ENCODE measurements at places on chromosomes 4 and X. TPM values are rescaled to one million over a fixed set of nuclear protein-coding genes. Genes with fewer than 3 reads are reported as not detected.

The CLDN22 gene
- not detected for total RNA-seq

The ZMYM3 gene
- 17.6 TPM for total RNA-seq

The SRPK3 gene
- total RNA-seq, result 1.3 TPM

The SLC9A7 gene
- 12.8 TPM for total RNA-seq

The RGN gene
- total RNA-seq, result 2.6 TPM

DNA sequence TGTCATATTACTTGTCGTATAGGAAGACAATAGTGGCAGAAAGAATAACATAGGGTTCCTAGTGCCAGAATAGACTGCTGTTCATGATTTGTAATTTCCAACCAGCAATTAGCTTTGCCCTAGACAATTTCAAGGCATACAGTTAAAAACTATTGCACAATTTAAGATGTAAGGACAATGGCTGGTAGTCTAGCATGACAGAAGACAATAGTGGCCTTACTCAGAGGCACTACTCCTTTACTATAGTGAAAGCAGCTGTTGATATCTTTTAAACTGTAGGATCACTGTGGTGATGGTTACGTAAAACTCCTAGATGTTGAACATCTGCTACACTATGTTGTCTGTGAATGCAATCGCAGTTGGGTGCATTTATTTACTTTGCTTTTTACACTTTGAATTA, 234.5 kb downstream of the RBMX2 start:
- H3K36me3 ChIP-seq, result no peaks in the 10 kb centered on the region
- H3K27ac ChIP-seq, result no peak overlapping the region
- no peaks in the 10 kb centered on the region for H3K4me1 ChIP-seq
- no peak overlapping the region for H3K4me3 ChIP-seq

DNA sequence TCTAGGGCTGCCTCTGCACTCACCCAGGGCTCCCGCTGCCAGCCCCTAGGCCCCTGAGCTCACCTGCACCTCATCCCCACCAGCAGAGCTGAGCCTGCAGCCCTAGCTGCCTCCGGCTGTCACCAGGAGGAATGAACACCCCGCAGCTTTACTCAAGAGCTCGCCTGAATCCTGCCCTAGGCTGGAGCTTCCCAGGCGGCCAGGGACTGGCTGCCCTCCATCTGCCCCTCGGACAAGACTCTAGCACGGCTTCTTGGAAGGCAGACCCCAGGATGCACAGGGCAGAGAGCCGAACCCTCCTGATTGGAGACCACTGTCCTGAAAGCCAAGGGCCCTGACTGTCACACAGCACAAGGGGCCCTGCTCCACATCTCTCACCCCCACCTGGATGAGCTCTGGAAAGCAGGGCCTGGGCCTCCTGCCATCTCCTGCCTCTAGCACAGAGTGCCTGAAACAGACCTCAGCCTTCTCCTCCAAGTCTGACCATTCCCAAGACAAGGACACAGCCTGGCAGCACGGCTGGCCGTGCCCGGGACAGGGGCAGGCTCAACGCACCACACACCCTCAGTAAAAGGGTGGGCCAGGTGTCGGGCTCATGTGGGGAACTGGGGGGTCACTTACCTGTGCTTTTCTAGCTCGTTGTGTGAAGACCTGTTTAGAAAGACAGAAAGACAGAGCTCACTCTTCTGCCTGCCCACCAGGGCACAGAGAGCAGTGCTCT, 4.4 kb downstream of the MXD4 start:
- H3K27me3 ChIP-seq, result no peaks in the 10 kb centered on the region
- DNase-seq, result no peak
- H3K4me3 ChIP-seq, result peak overlapping the region; percentile 27
- H3K36me3 ChIP-seq, result no peaks in the 10 kb centered on the region

GRCh38 chr4:165970703-165971420, 97.8 kb downstream of the TLL1 start:
- H3K27ac ChIP-seq, result no peak overlapping the region
- no peaks in the 10 kb centered on the region for H3K36me3 ChIP-seq
- no peak for DNase-seq
- no peaks in the 10 kb centered on the region for H3K4me1 ChIP-seq

- H3K36me3 ChIP-seq, result no peaks in the 10 kb centered on the region
- no peaks in the 10 kb centered on the region for H3K27me3 ChIP-seq
- H3K4me3 ChIP-seq, result peak overlapping the region; percentile 29
- no peaks in the 10 kb centered on the region for H3K4me1 ChIP-seq
Measured at GRCh38 chr4:140004922-140005627, 148.9 kb downstream of the MAML3 start.

- H3K27me3 ChIP-seq, result no peaks in the 10 kb centered on the region
- DNase-seq, result no peak
- H3K4me1 ChIP-seq, result no peaks in the 10 kb centered on the region
- no peak overlapping the region for H3K4me3 ChIP-seq
Measured at GRCh38 chr4:155392481-155393184, 15.9 kb upstream of the MAP9 start.

DNA sequence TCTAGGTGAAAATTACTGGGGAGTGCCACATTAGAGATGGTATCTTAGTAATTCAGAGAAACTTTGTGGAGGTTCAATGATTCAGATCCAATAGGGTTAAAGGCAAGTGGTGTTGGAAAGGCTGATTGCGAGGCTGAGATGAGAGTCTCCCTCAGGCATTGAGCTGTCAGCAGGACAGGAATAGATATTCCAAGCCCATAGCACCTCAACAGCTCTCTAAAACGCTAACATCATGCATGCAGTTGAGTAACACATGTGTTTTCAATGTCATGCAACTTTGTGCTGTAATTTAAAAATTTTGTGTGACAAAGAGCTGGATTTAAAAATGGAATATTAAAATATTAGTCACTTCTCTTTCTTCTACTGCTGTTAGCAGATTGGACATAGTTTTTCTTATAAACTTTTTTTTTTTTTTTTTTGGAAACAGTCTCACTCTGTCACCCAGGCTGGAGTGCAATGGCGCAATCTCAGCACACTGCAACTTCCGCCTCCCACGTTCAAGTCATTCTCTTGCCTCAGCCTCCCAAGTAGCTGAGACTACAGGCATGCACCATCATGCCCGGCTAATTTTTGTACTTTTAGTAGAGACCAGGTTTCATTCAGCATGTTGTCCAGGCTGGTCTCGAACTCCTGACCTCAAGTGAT, 173.5 kb upstream of the C1QTNF7 start:
- H3K27me3 ChIP-seq, result no peaks in the 10 kb centered on the region
- H3K36me3 ChIP-seq, result no peaks in the 10 kb centered on the region
- DNase-seq, result no peak
- no peak overlapping the region for H3K4me3 ChIP-seq
- H3K4me1 ChIP-seq, result no peaks in the 10 kb centered on the region

GRCh38 chrX:13607331-13607995, 38.1 kb downstream of the EGFL6 start:
- no peak overlapping the region for H3K27ac ChIP-seq
- DNase-seq, result no peak
- no peaks in the 10 kb centered on the region for H3K27me3 ChIP-seq

- no peak overlapping the region for H3K4me3 ChIP-seq
- DNase-seq, result peak; percentile 47
- H3K4me1 ChIP-seq, result no peaks in the 10 kb centered on the region
- no peaks in the 10 kb centered on the region for H3K36me3 ChIP-seq
- no peak overlapping the region for H3K27ac ChIP-seq
Measured at GRCh38 chr4:1049591-1049905, 38.1 kb downstream of the FGFRL1 start.

DNA sequence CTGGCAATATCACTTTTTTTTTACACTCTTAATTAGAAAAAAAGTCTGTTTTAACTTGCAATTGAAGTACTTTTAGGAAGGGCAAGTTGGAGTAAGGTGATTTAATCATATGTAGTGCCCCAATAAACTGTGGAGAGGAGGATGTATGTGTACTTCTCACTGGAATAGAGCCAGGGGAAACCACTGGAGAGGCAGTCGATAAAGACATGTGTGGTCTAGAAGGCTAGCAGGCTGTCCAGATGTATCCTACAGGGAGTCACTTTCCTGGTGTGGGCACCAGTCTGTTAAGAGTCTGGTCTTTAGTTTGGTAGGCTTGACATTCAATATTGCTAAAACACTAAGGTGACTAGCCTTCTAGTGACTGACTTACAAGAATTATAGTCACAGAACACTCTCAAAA, 9.6 kb upstream of the SGMS2 start:
- H3K4me1 ChIP-seq, result no peaks in the 10 kb centered on the region
- no peaks in the 10 kb centered on the region for H3K27me3 ChIP-seq
- no peak overlapping the region for H3K27ac ChIP-seq
- no peak for DNase-seq
- H3K4me3 ChIP-seq, result no peak overlapping the region
- no peaks in the 10 kb centered on the region for H3K36me3 ChIP-seq

- H3K4me3 ChIP-seq, result no peak overlapping the region
- peaks cover 33% of the 10 kb centered on the region for H3K27me3 ChIP-seq
- no peaks in the 10 kb centered on the region for H3K4me1 ChIP-seq
- peak overlapping the region; percentile 33 for H3K27ac ChIP-seq
Measured at GRCh38 chrX:75544786-75545185, 21.9 kb upstream of the ZDHHC15 start.

DNA sequence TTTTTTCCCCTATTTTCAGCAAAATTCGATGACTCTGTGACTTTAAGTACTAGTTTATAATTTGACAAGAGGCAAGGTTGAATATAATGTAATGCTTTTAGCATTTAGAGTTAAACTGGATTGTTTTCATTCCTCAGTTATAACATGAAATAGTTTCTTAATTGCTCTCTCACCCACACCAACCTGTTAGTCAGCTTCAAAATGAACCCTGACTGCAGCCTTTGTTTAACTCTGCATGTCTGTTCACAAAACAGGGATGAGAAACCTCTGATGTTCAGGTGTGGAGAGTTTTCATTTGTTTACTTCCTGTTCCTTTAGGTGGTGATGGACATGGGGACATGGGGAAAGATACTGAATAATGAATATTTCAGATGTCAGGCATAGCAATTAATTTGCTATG, 49.9 kb upstream of the MND1 start:
- H3K27ac ChIP-seq, result peak overlapping the region; percentile 84
- no peaks in the 10 kb centered on the region for H3K36me3 ChIP-seq
- H3K27me3 ChIP-seq, result no peaks in the 10 kb centered on the region
- DNase-seq, result no peak
- no peaks in the 10 kb centered on the region for H3K4me1 ChIP-seq

DNA sequence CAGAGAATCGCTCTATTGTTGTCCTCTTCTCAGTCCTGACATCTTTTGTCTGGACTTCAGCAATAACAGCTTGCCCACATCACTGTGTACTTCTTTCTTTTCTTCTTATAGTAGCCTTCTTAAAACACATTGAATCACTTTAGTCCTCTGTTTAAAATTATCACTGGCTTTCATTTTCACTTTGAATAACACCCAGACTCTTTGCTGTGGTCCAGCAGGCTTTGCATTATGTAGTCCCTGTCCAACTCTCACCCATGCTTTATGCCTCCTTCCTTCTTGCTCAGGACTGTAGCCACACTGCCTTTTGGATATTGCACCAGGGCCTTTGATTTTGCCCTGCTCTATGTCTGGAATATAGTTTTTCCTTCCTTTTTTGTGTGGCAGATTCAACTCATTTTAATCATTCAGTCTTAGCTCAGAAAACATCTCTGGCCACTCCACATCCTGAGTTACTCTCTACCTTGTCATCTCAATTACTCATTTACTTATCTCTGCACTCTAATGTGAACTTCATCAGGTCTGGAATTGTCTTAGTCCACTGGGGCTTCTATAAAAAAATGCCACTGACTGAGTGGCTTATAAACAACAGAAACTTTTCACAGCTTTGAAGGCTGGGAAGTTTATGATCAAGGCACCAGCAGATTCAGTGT, 168.2 kb downstream of the C4orf33 start:
- DNase-seq, result no peak
- H3K27ac ChIP-seq, result no peak overlapping the region
- no peaks in the 10 kb centered on the region for H3K4me1 ChIP-seq
- no peaks in the 10 kb centered on the region for H3K36me3 ChIP-seq
- no peak overlapping the region for H3K4me3 ChIP-seq

GRCh38 chr4:56129431-56129861, 180.7 kb downstream of the CEP135 start:
- H3K36me3 ChIP-seq, result no peaks in the 10 kb centered on the region
- H3K27me3 ChIP-seq, result no peaks in the 10 kb centered on the region
- no peak for DNase-seq
- H3K27ac ChIP-seq, result no peak overlapping the region
- H3K4me1 ChIP-seq, result no peaks in the 10 kb centered on the region
- H3K4me3 ChIP-seq, result no peak overlapping the region

DNA sequence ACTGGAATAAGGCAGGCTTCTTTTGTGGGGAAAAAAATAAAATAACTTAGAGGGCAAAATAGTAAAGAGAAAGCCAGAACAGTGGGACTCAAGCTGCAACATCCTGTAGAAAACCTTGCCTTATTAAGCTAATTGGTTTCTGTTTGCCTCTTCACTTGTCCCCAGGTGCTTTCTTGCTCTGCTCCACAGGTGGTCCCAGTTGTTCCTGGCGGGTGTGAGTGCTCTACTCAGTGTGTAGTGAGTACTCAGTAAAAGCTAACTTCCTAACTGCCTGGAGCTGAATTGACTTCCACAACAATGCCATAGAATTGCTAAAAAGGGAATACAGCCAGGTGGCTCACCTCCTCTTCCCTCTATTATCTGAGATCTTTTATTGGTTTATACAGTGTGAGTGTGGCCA, 930.2 kb downstream of the C4orf33 start:
- no peak overlapping the region for H3K27ac ChIP-seq
- no peaks in the 10 kb centered on the region for H3K27me3 ChIP-seq
- no peaks in the 10 kb centered on the region for H3K4me1 ChIP-seq
- H3K36me3 ChIP-seq, result no peaks in the 10 kb centered on the region
